ENCODE measurements at places on chromosomes 5 and 9.

GRCh38 chr9:135320331-135320730 lies 159.3 kb upstream of the PPP1R26 start:
- no peak for DNase-seq

GRCh38 chr5:95048628-95049027 lies 236.3 kb downstream of the MCTP1 start:
- no peak for DNase-seq

- no peak for DNase-seq
These were observed 10.1 kb upstream of the C5orf24 start for GRCh38 chr5:134835623-134836022.

- DNase-seq, result no peak
These were observed 9.7 kb downstream of the FAXDC2 start for GRCh38 chr5:154840435-154841272.

DNA sequence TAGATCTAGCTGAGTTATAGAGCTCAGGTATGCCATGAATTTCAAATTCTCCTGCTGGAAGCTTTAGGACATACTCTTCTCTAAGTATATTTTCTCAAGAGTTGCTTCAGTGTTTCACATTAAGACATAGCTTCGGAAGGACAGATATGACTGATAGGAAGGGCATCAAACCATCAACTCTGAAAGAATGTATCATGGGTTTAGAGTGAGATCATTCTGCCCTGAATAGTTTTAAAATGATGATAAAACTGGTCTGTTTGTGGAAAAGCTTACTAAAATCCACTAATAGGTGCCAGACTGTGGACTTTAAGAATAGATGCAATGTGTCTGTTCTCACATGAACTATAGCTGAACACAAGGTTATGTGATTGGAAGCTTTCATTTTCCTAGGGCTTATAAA lies 8.4 kb downstream of the SPEF2 start:
- no peak for DNase-seq
